ENCODE measurements at places on chromosomes 5 and 9.

- no peak for DNase-seq
Observed at GRCh38 chr5:143251946-143252345, 151.5 kb downstream of the NR3C1 start.

DNA sequence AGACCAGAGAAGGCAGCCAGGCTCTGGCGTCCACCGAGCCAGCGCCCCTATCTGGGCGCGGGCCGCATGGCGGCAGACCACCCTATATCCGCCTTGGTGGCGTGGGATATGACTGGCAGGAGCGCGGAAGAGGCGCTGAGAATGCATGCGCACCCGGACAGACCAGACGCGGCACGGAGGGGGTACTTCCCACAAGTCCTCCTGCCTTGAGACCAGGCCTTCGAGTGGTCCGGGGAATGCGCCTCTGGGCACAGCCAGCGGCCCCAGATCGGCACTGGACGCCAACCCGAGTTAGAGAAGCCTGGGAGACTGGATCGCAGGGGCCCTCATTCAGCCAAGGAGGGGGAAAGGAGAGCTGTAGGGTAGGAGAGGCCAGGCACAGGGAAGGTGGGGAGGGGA is 2.5 kb upstream of the LMX1B start:
- no peak for DNase-seq

DNA sequence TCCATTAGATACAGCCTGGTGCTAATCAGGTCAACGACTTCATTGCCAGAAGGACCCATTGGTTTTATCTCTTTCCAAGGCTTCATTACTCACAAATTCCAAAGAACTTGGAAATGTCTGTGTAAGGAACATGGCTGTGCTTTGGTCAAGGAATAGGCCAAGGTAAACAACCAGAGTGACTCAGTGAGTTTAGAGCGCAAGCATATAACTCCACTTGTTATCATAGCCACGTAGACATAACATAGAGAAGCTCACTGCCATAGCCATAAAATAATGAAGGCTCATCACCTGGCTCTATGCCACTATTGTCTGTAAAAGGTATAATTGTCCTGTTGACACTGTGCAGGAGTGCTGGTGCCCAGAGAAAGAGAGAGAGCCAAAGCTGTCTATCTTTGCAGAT is 139.3 kb upstream of the PLCXD3 start:
- peak; percentile 87 for DNase-seq

- no peak for DNase-seq
Observed at GRCh38 chr9:126417043-126417442, 90.4 kb downstream of the MVB12B start.

- DNase-seq: no peak
Observed at GRCh38 chr9:128138001-128138400, 10.5 kb upstream of the PTGES2 start.

- no peak for DNase-seq
Observed at GRCh38 chr5:35832762-35833161, 23.9 kb upstream of the IL7R start.

DNA sequence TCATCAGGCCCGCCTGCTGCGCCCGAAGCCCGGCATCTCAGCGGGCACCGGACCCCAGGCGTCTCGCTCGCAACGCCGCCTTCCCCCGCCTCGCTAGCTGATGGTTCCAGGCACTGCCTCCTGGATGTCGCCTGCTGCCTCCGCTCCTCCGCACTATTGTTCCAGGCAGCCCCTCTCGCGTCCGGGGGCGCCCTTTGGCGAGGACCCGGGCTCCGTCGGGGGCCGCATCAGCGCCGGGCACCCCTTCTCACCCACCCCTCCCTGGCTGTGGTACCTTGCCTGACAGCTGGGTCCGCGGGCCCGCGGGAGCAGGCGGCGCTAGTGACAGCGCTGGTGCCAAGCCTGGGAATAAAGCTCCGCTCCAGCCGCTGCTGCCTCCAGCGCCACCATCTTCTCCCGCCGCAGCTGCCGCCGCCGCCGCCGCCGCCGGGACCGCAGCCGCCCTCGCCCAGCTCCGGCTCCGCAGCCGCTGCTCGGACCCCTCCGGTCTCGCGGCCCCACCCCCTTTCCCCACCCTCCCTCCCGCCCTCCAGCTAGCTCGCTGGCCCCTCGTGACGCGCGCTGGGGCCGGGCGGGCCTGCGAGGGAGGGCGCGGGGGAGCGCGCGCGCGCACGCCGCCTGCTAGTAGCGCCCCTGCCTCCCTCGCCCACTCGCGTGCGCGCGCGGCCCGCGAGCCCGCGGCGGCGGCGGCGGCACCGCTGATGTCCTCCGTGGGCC is at the start of gene APBA1:
TSS of gene APBA1 (minus strand) at position 493 of the 717 bp plus-strand sequence.
- peak; percentile 40 for DNase-seq

DNA sequence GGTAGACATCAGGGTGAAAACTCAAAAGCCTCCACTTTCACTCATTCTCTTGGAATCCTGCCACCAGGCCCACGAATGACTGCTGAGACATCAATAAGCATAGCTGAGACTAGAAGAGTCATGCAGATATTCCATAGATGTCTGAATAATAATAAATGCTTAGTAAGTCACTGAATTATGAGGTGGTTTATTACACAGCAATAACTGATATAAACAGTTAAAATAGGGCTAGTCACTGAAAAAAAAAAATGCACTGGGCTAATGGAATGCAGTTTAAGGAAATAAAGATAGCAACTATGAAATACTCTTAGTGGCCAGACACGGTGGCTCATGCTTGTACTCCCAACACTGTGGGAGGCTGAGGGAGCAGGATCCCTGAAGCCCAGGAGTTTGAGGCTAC is 262.8 kb upstream of the CDH6 start:
- DNase-seq: peak; percentile 42

- DNase-seq: no peak
Observed at GRCh38 chr5:168674893-168675482, 95.8 kb upstream of the PANK3 start.

- no peak for DNase-seq
Observed at GRCh38 chr5:69416699-69417098, 1.8 kb downstream of the MARVELD2 start.

GRCh38 chr5:3995954-3996619 is 400.5 kb downstream of the IRX1 start:
- DNase-seq: no peak

DNA sequence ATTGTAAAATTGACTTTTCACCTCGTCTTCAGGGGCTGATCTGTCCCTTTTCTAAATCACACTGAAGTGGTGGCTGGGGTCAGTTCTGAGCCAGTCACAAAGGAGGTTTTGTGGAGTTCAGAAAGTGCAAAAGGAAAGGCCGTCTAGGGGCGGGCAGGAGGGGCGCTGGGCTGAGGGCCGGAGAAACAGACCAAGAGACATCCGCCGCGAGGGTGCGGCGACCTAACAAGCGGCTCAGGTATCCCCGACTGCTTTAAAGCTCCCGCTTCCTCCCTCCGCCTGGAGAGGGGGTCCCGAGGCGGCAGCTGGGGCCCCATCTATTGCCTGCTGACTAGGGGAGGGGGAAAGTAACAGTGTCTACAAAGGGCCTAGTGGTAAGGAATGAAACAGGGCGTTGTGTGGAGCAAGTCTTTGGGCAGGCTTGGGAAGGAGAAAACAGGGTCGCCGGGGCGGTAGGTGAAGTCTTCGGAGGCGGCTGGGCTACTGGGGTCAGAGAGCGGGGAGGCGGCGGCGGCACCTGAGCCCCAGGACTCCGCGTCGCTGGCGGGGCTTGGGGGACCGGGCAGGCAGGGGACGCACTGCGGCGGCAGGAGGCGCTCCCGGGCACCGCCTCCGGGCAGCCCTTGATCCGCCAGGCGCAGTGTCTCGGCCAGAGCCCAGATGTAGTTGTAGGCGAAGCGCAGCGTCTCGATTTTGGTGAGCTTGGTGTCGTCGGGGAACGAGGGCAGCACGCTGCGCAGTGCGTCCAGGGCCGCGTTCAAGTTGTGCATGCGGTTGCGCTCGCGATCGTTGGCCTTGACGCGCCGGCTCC is 950 bp downstream of the NEUROG1 start:
- DNase-seq: no peak
